CD4-positive, alpha-beta T cell treated with Interleukin-4 for 1 hour (primary cell): ENCODE measurements at places on chromosomes 2 and 18.

- no peak for DNase-seq
Measured at GRCh38 chr2:235165631-235166030, 213.8 kb downstream of the SH3BP4 start.

GRCh38 chr2:202786842-202787241 lies 84.7 kb downstream of the ICA1L start:
- DNase-seq = no peak

DNA sequence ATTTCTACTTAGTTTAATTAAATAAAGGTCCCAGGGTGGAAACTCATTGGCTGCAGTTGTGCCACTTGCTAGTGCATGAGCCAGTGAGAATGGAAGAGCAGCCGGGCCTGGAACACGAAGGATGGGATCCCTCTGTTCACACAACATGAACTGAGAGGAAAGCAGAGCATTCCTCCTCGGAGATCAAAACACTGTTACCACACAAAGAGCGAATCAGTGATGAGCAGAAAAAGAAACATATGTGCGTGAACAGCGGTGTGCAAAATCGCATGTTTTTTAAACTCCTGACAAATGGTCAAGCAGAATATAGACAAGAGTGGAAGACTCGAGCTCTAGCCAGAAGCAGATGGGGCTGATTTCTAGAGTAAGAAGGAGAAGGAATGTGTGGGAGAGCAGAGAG lies 28.4 kb upstream of the ANKRD44 start:
- no peak for DNase-seq

- no peak for DNase-seq
Measured at GRCh38 chr2:173734797-173735196, 230.4 kb downstream of the SP3 start.

- DNase-seq = no peak
Measured at GRCh38 chr18:48152549-48152948, 222.1 kb upstream of the SMAD2 start.

DNA sequence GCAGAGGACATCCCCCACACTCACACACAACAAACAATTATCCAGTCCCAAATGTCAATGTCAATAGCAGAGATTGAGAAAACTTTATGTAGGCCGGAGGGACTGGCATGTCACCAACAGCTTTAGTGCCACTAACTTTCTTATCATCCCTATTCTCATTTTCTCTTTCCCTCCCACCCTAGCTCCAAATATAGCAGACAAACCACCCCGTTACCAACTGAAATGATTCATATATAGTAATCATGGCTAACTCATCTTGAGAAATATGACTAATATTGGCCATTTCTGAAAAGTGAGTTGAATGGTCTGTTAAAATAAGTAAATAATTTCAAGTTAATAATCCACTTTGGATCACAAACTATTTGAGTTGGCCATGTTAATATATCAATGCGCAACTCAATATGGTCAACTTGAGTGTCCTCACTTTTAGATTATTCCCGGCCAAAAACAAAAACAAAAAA lies 242.1 kb upstream of the RND3 start:
- no peak for DNase-seq

DNA sequence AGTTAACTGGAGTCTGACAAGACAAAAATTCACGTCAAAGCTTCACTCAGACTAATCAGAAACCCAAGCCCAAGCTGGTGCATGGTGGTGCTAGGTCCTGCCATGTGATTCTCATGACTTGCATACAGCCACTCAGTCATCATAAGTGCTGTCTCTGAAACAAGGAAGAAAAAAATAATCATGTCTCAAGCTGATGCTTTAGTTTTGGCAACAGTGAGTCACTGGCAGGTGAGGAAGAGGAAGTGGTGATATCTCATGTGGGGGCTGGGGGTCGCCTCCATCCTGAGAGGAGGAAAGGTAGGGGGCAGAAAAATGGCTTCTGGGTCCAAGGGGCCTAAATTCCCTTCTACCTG lies 136.3 kb downstream of the TMEM163 start:
- no peak for DNase-seq

DNA sequence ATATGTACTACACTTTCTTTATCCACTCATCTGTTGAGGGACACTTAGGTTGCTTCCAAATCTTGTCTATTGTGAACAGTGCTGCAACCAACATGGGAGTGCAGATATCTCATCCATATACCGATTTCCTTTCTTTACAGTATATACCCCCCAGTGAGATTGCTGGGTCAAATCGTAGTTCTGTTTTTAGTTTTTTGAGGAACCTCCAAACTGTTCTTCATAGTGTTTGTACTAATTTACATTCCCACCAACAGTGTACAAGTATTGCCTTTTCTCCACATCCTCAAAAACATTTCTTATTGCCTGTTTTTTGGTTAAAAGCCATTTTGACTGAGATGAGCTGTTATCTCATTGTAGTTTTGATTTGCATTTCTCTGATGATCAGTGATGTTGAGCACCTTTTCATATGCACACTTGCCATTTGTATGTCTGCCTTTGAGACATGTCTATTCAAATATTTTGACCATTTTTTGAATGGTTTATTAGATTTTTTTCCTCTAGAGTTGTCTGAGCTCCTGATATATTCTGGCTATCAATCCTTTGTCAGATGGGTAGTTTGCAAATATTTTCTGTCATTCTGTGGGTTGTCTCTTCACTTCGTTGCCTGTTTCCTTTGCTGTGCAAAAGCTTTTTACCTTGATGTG lies 12.2 kb downstream of the PLEK start:
- no peak for DNase-seq
